Activated naive CD8-positive, alpha-beta T cell treated with anti-CD3 and anti-CD28 coated beads, Interleukin-2, amount 10 ng/mL, durations not matched to agents 7 days and 5 days (primary cell): ENCODE measurements at places on chromosomes 11 and 22.

DNA sequence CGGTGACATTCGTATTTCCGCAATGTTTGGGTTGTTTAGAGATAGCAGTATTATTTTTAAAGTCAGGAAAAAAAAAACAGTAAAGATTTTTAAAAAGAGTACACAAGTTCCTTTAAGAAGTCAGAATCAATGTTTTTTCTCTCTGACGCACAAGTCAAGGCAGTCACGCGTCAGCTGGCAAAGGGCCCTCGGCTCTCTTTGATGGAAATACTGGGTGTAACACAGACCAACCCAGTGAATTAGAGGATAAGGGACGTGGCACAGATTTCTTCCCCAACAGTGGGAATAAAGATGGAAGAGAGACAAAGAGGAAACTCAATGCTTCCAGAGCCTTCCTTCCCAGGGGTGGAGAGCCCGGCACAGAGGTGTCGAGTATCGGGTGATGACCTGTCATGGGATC is 13.4 kb downstream of the ASCC2 start:
- DNase-seq: no peak

DNA sequence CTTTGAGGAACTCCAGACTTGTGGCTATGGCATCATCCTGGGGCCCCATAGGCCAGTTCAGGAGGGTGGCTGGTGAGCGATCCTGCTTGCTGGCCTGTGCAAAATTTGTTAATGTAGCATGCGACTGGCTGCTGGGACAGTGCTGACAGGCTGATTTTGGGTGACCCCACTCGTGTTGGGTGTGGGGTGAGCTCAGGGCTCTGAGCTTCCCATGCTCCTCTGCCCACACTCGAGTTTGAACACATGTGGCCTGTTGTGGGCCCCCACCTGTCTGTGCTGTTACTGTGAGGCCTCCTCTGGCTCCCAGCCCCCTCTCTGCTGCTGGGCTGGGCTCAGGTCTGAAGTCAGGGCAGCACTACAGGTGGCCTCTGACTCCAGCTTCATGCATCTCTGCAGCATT is 64.4 kb upstream of the MYEOV start:
- no peak for DNase-seq

- DNase-seq: peak; percentile 15
These were observed 1.4 kb upstream of the GNAZ start for GRCh38 chr22:23068832-23069385.

DNA sequence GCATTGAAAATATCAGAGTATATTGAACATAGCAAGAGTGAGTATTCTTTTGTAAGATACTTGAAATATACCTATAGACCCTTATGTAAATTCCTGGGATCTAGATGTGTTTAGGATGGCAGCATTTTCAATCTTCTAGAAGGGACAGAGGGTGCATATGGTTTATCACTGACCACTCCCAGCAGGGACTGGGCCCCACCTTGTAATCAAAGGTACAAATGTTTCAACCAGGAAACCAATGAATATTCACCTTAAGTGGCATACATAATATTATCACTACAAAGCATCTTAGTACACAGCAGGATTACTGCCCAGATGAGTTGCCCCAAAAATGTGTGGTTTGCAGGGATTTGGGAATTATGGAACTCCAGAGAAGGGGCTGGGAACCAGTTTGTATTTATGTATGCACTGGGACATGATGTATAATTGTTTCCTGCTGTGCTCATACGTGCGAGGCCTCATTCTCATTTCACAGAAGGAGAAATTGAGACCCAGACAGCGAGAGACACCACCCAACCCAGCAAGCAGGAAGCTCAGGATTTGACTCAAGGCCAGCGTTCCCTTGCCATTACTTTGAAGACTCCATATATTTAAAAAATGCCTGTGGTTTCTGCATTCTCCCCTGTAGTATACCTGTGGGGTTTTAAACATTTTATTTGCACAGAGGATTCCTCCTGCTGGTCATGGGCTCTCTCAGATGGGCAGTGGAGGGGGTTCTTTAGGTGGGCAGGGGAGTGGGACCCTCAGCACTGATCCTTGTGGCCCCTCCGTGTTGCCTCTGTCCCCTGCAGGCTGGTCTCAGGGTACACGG is 5.2 kb downstream of the APOL4 start:
- DNase-seq: no peak

- no peak for DNase-seq
These were observed 24.1 kb upstream of the TSKU start for GRCh38 chr11:76759092-76759491.

DNA sequence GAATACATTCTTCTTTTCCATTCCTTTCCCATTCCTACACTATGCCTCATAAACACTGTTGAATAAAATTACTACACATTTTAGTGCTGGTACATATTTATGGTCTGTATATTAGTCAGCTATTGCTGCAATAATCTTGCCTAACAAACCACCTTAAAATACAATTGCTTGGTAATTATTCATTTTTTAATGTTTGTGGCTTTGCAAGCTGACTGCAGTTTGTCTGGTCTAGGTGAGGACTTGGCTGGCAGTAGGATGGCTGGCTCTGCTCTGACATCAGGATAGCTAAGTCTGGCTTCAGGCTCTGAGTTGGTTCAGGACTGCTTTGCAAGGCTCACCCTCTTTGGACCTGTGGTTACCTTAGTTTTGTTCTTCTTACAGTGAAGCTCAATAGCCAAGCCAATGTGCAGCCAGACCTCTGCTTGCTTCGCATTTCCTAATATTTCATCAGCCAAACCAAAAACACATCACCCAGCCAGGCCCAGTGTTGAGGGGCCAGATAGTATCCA is 913.4 kb upstream of the RAG2 start:
- DNase-seq: no peak

- no peak for DNase-seq
These were observed 168.8 kb downstream of the RCN1 start for GRCh38 chr11:32259641-32260081.

- DNase-seq: no peak
These were observed 798.1 kb upstream of the LRRC4C start for GRCh38 chr11:42257534-42257933.

- no peak for DNase-seq
These were observed 56.2 kb upstream of the CSNK2A3 start for GRCh38 chr11:11409224-11409623.

DNA sequence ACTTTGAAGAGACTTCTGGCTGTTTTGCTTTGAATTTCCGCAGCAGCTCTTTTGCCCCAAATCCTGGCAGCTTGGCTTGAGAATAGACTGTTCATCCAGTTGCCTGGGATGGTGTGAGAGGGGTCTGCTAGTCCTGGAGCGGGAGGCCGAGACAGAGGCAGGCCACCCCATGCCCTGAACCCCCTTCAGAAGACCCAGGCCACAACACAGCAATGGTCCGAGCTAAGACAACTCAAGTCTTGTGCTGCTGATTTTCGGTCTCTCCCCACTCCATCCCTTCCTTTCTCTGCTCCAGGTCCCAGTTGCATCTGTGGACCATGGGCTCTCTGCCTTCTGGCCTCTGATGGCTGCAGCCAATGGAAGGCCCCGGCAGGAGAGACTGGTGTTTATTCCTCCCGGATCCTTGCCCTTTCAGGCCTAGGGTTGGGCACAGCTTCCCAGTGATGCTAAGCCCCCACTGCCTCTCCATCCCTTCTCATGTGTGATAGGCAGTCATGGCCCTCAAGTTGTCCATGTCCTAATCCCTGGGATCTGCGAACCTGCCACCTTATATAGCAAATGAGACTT is 31.9 kb upstream of the TP53I11 start:
- no peak for DNase-seq

- no peak for DNase-seq
These were observed 17.1 kb downstream of the TTC12 start for GRCh38 chr11:113331441-113331840.

GRCh38 chr22:19181786-19182471 is 3.4 kb upstream of the SLC25A1 start:
- no peak for DNase-seq

DNA sequence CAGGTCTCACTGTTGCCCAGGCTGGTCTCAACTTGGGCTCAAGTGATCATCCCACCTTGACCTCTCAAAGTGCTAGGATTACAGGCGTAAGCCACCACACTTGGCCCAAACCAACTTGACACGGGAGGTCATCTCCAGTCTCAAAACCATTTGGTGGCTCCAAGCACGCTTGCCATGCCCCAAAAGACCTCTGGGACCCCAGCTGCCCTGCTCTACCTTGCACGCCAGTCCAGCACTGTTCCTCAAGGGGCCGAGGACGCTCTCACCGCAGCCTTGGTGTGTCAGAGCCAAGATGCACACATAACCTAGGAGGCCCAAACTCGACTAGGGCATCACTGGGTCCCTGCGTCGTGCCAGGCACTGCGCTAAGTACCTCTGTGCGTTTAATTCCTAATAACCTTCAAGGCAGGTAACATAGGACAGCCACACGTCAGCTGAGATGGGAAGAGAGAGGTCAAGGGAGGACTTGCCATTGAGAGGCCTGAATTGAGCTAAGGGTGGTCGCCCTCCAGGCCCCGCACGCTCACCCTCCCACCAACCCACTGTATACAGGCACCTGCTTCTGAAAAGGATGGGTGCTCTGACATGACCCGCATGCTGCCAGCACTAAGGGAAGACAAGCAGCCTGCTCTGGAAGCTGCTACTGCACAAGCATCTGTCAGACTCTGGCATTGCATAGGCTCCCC is 4.6 kb upstream of the GAS2L1 start:
- no peak for DNase-seq

- no peak for DNase-seq
These were observed 15.6 kb upstream of the ARHGAP42 start for GRCh38 chr11:100671471-100671870.

DNA sequence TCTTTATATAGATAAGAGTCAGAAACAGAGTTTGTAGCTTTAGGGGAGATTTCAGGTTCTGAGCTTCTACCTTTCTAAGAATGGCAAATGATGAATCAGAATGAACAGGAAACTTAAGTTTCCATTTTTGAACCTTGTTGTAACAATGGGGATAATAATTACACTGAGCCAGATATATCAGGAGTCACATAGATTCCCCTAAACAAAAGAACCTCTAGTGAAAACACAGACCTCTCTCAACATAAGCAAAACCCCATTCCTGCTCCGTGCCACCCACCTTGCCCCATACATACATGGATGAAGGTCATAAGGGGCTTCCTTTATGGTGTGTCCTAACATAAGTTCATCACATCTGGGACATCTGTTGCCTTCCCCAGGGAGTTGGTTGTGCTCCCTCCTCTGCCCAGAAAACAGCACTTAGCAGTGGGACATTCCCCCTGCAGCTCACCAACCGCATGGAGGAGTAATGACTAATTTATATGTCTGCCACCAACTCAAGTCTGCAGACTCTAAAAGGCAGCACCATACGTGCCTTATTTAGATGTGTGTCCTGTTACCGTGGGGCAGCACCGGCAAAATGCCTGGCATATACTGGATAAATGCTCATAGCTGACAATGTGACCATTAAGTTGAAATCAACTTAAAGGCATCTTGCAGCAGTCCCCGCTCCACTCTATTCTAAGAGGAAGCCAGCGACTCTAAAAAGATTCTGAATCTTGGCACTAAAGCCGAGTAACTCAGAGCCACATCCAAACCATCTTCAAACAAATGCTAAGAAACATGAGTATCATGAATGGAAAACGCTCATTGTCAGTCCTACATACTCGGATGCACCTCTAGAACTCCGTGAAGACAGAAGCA is 8.0 kb downstream of the JAML start:
- DNase-seq: no peak

GRCh38 chr11:32586576-32587190 is 3.1 kb downstream of the EIF3M start:
- DNase-seq: no peak

GRCh38 chr11:91860661-91861060 is 364.0 kb upstream of the FAT3 start:
- DNase-seq: no peak

- DNase-seq: no peak
These were observed at the start of gene CSF2RB for GRCh38 chr22:36913427-36914389. Gene CSF2RB (plus strand): TSS chr22:36913628. CDS start chr22:36922208, 8,580 bp downstream.

- DNase-seq: no peak
These were observed 12.3 kb downstream of the MYO7A start for GRCh38 chr11:77140231-77140851.

GRCh38 chr11:33875621-33876294 is 16.1 kb downstream of the LMO2 start:
- DNase-seq: no peak

- no peak for DNase-seq
These were observed 87.7 kb downstream of the CSNK2A3 start for GRCh38 chr11:11265320-11265719.

DNA sequence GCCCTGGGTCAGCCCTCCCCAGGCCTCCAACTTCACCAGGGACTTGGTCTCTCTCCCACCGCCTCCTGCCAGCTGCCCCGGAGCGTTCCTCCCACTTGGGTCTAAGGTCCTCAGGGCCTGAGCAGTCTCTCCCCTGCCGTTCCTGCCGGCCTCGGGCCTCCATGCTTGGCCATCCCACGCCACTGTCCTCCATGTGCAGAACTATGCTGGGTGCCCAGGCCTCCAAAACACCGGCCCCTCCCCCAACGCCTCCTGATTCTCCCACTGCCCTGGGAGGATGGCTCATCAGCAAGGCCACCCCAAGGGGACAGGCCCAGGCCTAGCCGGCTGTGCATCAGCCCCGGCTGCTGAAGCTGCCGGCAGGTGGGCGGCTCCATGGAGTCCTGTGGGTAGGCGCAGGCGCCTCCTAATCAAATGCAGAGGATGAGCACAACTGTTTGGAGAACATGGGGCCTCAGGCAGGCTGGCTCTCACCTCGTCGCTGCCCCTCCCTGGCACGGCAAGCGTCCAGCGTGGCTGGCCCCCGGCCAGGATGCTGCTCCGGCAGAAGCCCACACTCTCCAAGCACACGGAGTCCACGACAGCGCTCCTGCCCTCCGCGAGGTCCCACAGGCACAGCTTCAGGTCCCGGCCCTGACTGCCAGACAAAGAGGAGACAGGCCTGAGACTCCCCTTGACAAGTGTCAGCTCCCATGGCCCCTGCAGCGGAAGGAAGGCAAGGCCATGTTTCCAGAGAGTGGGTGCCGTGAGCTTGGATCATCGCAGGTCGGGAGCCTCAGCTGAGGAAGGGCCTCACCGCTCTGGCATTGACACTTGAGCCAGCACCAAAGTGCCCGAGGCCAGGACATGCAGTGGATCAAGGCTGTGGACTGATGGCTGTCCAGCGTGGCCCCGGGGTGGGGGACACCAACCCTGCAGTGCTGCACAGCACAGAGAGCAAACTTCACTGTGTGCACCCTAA is 42.6 kb downstream of the GNB1L start:
- no peak for DNase-seq

DNA sequence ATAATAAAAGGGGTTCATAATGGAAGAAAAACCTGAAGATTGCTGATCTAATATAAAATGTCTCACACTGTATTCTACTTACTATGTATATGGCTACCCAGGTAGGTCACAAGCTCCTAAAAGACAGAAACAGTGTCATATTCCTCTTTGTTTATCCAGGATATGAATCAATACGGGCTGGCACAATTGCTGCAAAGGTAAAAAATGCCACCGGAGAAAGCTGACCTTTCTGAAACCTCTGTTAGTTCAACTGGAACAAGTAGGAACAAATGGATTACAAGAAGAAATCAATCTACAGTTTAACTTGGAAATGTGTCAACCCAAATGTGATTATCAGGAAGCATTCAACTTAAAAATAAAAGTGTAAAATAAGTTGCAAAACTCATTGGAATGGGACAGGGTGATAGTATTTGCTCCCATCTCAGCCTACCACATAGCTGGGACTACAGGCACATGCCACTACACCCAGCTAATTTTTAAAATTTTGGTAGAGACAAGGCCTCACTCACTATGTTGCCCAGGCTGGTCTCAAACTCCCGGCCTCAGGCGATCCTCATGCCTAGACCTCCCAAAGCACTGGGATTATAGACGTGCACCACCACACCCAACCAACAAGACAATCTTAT is 27.6 kb downstream of the SLC35F2 start:
- no peak for DNase-seq

GRCh38 chr22:43996170-43996980 is 27.7 kb upstream of the PARVB start:
- DNase-seq: peak; percentile 69
